ENCODE measurements at places on chromosomes 5 and 9.
A peak's percentile ranks its signal among the peaks of the same experiment; 100 is the strongest.

DNA sequence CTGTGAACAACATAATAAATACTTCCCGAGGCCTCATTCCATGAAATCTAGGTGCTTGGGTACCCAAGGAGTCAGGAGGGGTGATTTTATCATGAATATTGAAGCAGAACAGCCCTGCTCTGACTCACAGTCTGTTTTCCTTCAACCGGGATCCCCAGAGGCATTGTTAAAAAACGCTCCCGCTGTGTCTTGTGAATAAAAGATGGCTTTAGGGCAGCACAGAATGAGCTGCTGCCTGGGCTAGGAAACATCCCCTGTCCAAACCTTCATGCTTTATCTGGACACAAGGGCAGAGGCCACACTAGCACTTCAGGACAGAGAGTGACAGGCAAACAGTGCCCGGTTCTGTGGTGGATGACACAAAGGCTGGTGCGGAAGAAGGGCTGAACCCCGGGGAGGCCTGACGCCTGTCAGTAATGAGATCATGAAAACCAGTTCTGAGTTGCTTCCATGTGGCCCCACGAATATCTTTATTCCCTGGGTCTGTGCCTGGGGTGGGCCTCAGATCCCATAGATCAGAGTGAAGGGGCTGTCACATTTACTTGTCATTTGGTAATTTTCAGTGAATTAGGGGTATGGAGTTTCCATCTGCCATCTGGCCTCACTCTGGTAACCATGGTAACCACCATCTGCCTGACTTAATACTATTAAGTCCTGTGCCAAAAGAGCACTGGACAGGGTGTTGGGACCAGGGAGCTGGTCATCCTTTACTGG is 2.6 kb downstream of the IGFBPL1 start:
- DNase-seq, result no peak

GRCh38 chr5:117889596-117889995 is 1098.8 kb downstream of the DTWD2 start:
- no peak for DNase-seq

DNA sequence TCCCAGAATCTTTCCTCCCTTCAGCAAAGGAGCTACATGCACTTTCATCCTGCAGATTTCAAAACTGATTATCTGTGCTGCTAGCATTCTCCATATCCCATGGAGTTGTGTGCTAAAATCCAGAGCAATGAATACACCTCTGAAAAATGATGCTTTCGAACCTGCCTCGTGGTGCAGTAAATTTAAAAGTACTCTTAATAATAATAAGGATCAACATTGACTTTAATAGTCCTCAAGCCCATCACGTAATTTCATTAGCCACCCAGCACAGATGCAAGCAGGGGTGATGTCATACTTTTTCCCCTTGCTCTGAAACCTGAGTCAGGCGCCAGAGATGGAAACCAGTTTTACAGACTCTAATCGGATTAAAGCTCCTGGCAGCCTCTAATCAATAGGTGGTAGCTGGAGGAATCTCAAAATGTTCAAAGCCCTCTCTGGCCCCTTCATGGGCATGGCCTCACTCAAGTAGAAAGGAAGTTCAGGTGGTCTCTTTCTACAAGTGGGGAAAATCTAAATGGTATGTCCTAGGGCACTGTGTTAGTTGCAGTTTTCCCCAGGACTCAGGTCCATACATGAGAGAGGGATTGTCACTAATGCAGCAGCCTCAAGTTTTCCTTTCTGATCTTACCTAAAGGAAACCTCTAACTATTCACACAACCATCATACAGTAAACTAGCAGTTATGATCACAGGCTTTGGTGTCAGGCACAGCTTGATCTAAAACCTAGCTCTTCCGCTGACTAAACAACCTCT is 221.6 kb upstream of the SLC30A5 start:
- no peak for DNase-seq

- DNase-seq, result no peak
These were observed 3.0 kb upstream of the CEL start for GRCh38 chr9:133058550-133059320.

GRCh38 chr5:160926428-160926827 is 74.4 kb upstream of the ATP10B start:
- no peak for DNase-seq

- DNase-seq, result no peak
These were observed 3.4 kb downstream of the VCAN start for GRCh38 chr5:83474991-83475390.

DNA sequence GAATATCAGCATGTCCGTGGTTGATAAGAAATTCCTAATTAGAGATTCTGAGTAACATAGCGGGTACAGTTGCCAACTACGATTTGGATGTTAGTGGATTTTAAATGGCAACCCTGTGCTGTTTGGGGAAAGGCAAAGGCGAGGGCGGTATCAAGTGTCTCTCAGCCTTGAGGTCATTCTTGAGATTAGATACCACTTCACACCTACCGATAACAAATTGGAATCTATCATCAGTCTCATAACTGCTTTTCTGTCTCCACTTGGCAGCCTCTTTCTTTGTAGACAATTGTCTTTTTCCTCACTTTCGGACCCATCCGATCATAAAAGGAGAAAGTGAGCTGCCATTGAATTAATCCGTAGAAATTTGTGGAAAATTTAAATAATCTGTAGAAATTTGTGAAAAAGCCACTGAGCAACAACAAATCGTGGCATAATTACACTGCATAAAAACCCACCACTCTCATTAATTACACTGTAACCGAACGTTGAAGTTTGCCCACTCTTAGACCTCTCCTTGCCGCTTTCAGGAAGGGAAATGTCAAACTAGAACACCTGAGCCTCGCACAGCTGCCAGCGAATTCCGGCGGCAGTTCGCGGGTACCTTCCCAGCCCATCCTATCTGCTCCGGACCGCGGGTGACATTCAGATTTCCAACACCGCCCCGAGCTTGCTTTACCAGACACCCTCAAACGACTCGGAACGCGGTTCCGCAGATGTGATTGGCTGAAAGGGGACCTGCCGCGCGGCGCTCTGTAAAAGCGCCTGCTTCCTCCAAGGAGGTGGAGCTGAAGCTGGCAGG is 849 bp upstream of the RGMB start:
- DNase-seq, result peak; percentile 86

DNA sequence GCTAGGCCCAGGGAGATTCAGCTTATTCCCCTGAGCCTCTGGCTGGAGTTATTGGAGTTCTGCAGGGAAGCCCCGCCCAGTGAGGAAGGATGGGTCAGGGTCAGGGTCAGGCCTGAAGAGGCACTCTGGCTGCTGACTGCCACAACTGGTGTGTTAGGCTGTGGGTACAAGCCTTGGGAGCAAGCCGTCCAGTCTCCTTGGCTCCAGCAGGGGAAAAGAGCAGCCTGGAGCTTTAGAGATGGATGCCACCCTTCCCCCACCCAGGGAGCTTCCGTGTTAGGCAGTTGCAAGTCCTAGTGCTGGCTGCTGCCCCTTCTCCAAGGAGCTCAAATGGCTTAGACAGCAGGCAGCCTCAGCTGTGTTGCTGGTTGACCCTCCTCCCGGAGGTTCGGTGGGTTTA is 34.4 kb upstream of the TAF11L2 start:
- no peak for DNase-seq

DNA sequence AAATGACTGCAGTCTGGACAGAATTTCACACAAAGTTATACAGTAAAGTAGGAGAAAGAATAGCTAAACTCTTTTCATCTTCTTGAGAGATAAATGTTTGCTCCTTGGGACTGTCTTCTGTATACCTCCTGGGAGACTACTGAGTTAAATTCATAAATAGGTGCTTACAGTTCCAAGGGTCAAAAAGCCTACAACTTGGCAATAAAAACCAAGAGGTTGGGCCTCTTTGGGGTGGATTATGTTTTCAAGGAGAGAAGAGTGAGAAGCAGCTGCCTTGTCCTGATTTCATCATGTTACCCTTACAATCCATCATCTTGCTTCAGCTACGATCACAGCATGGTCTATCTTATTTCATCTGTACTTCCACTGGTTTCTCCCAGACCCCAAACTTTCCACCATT is 213.2 kb upstream of the RPS23 start:
- no peak for DNase-seq

- no peak for DNase-seq
These were observed 38.0 kb downstream of the MTMR12 start for GRCh38 chr5:32274548-32275395.

DNA sequence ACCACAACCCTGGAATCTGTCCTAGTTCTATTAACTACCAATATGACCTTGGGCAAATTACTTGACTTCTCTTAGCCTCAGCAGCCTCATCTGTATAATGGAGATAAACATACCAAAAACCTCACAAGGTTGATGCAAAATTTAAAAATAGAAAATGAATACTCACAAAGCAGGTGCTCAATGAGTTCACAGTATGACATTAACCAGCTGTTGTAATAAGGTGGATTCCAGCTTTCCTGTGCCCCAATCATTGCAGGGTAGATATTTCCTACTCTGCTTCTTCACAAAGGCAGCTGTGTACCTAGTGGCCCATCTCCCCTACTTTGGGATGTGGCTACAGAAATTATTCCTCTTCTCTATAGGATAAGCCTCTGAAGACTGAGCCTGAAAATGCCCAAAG is 8.8 kb downstream of the HTR4 start:
- no peak for DNase-seq

GRCh38 chr9:70485273-70485858 is 70.9 kb upstream of the KLF9 start:
- DNase-seq, result no peak

DNA sequence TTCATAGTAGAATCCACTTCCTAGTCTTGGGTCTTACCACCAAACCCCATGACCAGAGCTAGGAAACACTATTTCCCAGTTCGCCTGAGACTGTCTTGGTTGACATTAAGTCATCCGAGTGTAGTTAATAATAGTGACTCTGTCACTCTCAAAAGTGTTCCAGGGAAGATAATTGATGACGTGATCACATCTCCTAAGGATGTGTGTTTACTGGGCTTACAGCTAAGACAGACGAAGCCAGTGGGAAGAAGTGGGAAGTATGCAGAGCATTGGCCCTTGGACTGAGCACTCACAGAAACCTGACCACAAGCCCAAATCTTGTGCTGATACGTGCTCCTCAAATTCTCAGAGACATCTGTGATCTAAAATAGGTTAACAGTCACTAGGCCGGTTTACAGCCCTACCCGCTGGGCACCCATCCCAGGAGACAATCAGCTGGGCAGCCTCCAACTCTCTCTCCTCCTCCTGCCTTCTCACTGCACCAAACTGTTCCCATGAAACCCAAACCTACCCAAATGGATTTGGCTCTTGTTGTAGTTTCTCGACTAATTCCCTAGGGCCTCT is 316.6 kb downstream of the TLE1 start:
- DNase-seq, result no peak

GRCh38 chr5:44983006-44983405 is 174.3 kb downstream of the MRPS30 start:
- DNase-seq, result no peak

DNA sequence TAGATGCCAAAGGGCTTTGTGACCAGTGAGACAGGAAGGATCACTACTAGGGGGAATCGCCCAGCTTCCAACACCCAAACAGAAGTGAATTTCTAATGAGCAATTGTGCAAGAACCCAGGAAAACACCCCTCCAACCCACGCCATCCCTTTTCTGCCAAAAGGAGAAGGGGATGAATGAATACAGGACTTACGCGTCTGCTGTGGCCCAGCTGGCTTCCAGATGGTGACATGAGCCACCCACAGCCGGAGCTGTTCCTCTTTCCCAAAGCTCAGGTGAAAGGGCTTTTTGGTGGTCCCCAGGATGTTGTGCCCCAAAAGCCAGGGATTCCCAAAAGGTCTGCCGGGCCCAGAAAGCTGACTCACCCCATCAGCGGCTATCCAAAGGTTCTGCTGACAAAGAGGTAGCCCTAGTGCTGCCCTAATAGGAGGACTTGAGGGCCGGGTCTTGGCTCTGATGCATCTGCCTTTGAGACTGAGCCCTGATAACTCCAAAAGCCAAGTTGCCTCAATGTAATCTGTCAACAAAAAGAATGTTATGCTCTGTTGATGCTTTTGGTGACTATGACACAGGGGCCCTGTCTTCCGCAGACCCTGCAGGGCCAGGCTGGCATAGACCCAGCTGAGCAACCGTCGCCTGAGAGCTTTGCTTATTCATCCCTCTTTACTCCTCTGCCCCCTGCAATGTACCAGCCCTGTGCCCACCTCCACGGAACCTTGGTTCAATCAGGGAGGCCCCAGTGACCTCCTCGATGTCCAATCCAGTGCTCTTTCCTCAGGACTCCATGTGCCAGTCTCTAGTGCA is 14.5 kb downstream of the GSN start:
- no peak for DNase-seq

- DNase-seq, result no peak
These were observed 105.6 kb downstream of the VCAN start for GRCh38 chr5:83577036-83577636.

DNA sequence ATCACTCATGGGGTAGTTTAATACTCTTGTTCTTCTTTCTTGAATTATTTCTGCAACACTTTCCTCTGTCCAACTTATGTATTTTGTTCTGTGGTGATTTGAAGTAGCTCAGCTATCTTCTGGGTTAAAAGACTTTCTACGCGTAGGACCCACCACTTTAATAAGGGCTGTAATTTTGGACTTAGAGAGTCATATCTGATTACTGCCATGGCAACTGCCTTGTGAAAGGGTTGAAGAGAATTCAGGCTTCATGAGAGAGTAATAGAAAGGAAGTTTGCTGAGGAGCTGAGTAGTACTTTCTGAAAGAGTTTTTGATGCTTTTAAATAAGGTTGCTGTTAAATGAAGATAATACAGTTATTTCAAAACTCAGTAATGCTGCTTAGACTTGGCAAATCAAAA is 89.5 kb downstream of the TLE4 start:
- DNase-seq, result no peak

DNA sequence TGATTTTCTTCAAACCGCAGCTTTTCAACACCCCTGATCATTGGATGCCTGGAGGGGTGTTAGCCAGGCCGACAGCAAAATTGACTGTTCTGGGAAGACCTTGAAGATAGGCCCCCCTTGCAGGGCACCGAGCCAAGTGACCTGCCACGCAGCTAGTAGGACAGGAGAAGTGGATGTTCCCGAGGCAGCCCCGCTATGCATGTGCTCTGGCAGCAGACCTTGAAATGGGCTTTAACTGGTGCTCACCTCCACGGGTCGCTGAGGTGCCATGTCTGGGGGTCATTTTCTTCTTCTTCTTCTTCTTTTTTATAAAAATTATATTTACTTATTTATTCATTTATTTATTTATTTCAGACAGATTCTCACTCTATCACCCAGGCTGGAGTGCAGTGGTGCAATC is 12.6 kb downstream of the FGF18 start:
- DNase-seq, result peak; percentile 52

GRCh38 chr9:109907810-109908458 is 127.9 kb downstream of the PALM2AKAP2 start:
- no peak for DNase-seq

- DNase-seq, result no peak
These were observed 103.2 kb downstream of the ARSB start for GRCh38 chr5:78881884-78882283.
